ENCODE measurements at places on chromosomes 2 and 18.
A peak's percentile ranks its signal among the peaks of the same experiment; 100 is the strongest.

DNA sequence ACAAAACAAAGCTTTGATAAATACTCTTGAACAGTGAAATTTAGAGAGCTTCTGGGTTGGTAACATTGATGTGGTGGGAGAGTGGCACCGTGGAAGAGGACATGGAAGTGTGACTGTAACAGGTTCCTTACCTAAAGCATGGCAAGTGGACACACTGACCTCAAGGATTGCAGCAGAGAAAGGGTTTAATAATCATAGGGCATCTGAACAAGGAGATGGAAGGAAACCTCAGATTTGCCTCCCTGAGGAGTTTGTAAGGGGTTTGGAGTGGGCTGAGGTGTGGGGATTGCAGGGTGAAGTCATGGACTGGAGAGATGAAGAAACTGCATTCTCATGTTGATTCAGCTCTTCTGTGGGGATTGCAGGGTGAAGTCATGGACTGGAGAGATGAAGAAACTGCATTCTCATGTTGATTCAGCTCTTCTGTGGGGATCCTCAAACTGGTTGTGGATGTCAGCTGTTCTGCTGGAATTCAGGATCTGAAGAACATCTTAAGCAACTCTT lies 83.8 kb upstream of the TLK1 start:
- no peak for DNase-seq

GRCh38 chr2:59583173-59583765 lies 970.2 kb downstream of the BCL11A start:
- no peak for DNase-seq

DNA sequence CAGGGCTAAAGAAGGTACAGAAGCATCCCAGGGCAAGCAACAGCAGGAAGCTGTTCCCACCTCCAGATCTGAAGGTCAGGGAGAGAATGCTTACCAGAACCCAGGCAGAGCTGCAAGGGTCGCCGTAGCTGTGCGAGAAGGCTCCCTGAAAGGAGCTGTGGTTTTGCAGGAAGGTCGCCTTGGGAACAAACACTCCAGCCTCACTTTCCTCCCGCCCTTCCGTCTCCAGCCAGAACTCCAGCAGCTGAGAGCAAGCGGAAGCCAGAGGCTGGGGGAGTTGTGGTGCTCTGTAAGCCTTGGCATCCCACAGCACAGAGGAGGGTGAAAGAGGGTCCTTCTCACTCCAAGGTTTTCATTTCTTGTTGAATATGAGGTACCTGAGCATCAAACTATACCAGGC lies 18.3 kb upstream of the ICOS start:
- no peak for DNase-seq

DNA sequence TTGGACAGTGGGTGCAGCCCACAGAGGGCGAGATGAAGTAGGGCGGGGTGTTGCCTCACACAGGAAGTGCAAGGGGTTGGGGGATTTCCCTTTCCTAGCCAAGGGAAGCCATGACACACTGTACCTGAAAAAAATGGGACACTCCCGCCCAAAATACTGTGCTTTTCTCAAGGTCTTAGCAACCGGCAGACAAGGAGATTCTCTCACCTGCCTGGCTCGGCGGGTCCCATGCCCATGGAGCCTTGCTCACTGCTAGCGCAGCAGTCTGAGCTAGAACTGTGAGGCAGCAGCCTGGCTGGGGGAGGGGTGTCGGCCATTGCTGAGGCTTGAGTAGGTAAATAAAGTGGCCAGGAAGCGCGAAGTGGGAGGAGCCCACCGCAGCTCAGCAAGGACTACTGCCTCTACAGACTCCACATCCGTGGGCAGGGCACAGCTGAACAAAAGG lies 244.7 kb downstream of the NBAS start:
- no peak for DNase-seq

DNA sequence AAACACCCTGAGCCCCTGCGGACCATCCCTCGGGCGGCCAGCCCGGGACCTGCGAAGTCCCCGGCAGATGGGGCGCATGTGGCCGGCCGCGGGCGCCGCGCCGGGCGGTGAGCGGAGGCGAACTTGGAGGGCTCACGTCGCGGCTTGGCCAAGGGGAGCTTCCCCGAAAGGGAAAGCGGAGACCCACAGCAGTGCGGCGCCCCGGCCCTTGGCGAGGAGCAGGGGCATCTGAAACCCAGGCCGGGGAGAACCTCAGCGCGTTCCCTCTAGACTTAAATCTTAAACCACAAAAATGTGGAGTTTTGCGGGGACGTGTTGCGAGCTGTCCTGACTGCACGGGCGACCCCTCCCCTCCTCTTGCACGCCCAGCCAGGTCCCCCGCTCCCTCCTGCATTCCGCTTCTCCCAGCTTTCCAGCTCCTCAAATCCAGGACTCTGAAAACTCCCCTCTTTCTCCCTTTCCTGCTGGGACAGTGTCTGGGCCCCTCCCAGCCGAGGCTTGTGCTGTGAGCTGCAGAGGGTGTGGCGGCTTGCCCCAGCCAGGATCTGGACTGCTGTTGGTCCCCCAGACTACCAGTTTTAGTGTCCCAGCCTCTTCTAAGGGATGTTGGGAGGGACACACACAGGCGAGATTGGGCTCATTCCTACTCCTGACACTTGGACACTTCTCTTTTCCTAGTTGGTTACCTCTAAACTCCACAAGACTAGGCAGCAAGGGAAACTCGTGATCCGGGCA lies 1.3 kb downstream of the FMNL2 start:
- DNase-seq = peak; percentile 43

DNA sequence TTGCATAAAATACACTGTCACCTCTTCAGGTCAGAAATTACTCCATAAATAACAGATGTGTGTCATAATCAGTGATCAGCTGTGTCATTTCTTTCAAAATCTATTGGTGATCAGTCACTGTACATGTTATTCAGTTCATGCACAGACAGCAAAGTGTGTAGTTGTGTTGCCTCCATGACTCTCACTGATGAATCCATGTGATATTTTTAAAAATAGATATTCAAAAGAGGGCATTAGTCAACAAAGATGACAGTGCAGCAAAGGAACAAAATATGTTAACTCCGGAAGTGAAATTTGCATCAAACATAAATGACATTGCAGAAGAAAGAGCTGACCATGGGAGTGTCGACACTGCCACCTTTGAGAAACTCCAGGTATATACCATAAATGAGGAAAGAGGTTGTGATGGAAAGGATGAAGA lies 17.1 kb upstream of the MCM6 start:
- DNase-seq = no peak

DNA sequence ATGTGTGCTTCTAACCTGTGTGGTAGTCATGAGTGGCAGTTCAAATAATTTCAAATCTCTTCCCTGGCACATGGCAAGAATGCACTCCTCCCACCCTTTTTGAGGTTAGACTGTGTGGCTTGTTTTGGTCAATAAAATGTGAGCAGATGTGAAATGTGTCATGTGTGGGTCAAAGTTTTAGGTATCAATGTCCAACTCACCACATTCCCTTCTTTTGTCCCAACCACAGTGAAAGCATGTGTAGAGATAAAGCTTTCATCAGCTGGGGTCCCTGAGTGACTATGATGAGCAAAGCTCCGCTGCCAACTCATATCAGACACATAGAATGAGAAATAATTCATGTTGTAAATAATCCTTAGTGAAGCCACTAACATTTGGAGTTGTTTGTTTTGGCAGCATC lies 118.2 kb downstream of the PAX3 start:
- no peak for DNase-seq

- DNase-seq = no peak
These were observed 91.7 kb downstream of the ZCCHC2 start for GRCh38 chr18:62614494-62614893.

DNA sequence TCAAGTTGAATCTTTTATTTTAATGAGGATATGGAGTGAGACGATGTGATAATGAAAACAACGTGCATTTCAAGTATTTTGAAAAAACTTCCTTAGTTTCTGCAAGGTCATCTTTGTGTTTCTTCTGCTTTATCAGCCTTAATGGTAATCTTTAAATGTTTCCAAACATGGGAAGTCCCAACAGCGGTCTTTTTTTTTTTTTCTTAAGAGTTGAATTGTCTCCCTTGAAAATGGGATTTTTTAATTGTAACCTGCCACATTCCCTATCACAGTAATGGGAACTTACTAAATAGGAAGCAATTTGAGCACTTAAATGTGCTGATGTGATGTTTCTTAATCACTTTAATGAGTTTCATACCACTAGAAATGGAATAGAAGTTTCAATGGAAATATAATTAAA lies 45.8 kb downstream of the ATIC start:
- no peak for DNase-seq

GRCh38 chr2:86072271-86072858 lies 33.3 kb downstream of the POLR1A start:
- DNase-seq = no peak

GRCh38 chr2:172434821-172435605 lies 7.6 kb downstream of the ITGA6 start:
- no peak for DNase-seq

DNA sequence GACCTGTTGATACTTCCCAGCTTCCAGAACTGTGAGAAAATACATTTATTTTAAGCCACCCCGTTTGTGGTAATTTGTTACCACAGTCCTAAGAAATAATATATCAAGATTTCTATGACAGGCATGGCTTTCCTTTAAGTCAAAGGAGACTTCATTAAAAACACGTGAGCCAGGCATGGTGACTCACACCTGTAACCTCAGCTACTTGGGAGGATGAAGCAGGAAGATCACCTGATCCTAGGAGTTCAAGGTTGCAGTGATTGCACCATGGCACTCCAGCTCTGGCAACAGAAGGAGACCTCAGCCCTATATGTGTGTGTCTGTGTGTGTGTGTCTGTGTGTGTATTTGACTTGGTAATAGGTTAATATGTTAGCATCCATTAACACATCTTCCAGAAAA lies 69.8 kb upstream of the SCN7A start:
- no peak for DNase-seq

DNA sequence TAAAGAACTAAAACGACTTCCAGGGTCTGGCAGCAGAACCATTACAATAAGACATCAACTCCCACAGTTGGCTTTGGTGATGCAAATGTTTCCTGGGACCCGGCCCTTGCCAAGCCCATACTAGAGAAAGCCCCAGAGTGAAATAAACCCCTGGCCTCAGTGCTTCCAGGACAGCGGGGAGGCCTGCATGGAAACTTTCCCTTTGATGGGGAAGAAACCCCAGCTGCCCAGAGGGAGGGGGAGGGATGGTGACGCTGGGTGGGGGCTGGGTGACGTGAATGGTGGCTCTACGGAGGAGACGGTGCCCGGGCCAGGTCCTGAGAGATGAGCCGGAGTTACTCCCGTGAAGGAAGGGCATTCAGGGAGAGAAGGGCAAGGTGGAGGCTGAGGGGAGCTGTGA lies 27.5 kb downstream of the INHBB start:
- DNase-seq = no peak

DNA sequence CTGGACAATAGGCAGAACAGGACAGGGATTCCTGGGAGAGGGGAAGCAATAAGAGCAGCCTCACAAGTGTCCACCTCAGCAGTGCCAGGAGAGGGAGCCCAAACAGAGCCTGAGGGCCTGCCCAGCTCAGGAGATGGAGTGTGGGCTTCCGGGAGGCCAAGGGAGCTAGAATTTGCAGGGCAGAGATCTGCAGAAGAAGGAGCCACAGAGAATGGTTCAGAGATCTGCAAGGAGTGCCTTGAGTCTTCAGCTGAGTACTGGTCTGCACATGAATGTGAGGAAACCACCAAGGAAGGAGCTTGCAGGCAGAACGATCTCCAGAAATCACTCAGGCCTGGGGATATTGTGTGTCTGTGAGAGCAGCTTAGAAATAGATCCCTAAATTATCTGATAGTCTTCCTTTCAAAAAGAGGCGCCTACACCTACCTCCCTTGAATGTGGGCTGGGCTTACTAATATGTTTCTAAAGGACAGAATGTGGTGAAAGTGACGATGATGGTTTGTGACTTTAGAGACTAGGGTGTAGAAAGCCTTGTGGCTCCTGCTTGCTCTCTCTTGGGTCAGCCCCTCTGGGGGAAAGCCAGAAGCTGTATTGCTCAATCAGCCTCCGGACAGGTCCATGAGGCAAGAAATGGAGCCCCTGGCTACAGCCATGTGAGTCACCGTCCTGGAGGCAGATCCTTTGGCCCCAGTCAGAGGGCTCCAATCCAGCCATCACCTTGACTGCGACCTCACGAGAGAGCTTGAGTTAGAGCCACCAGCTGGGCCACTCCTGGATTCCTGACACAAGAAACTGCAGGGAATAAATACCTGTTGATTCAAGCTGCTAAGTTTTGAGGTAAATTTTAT lies 7.6 kb upstream of the LPIN1 start:
- peak; percentile 51 for DNase-seq

GRCh38 chr2:74632209-74632938 lies 15.8 kb downstream of the M1AP start:
- DNase-seq = peak; percentile 38

- DNase-seq = peak; percentile 52
These were observed at the start of gene MYCN for GRCh38 chr2:15939854-15940660. TSS of gene MYCN (plus strand) at chr2:15940550. CDS start at chr2:15942065, 1,515 bp downstream.
